ENCODE measurements at places on chromosomes 3 and 15.

- DNase-seq: no peak
These were observed 312.3 kb downstream of the SATB1 start for GRCh38 chr3:18112674-18113375.

GRCh38 chr3:10889206-10889960, 73.4 kb downstream of the SLC6A11 start:
- DNase-seq: no peak

DNA sequence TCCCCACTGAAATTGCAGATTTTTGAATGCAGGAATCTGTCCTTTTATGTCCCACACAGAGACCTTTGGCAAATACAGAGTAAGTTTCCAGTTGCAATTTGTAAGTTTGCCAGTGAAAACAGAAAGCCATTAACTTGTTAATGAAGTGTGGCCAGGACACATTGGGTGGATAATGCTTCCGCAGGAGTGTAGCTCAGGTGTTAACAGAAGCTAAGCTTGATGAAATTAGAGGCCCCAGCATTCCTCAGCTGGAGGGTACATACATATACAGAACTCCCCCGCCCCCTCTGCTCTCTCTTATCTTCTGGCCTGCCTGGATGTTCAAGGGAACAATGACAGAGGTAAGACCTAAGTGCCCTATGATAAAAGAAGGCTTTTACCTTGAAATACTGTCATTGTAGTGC, 8.1 kb upstream of the LRRC2 start:
- DNase-seq: no peak

DNA sequence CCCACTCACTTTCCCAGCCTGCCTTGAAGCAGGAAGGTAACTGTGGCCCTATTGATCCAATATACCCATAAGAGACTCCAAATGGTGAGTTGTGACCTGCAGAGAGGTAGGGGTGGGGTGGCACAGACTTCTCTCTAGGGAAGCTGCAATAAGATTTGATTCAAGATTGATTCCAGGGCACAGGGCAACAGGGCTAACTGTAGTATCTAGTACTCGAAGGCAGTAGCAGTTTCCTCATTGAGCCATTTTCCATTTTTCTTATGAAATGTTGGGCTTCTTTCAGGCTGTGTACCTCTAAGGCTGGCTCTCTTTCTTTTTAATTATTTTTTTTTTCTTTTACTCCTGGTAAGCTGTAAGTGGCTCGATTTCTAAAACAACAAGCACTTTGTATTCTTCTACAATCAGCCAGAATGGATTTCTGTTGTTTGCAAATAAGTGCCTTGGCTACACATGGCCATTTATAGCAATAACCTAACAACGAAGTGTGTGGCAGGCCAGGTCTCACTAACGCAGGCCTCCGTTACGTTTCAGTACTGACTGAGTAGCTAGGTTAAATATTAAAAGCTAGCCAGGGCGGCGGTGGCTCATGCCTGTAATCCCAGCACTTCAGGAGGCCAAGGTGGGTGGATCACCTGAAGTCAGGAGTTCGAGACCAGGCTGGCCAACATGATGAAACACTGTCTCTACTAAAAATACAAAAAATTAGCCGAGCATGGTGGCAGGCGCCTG, 19.3 kb downstream of the CCDC12 start:
- no peak for DNase-seq

- DNase-seq: no peak
These were observed 309.2 kb upstream of the SATB1 start for GRCh38 chr3:18734309-18734708.

DNA sequence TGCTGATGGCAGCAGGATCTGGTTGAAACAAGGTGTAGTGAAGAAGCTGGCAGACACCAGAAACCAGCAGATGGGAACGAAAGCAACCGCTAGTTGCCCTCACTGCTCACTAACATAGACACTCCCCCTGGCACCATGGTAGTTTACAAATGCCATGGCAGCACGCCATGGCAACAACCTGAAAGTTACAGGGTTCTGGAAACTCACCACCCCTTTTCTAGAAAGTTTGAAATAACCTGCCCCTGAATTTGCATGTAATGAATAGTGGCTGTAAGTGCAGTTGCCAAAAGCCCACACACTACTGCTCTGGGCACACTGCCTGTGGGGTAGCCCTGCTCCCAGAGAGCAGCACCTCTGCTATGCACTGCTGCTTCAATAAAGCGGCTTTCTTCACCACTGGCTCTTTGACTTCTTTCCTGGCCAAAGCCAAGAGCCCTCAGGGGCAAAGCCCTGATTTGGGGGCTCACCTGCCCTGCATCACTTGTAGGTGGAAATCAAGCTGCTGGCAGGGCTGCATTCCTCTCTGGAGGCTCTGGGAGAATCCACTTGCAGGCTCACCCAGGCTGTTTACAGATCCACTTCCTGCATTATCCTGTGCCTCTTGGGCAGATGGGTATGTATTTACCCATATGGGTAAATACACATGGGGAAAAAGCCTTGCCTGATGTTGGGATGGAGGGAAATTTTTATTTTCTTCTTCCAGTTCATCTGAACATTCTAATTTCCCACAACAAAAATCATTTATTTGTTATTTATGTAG, 2.0 kb upstream of the GP9 start:
- no peak for DNase-seq

DNA sequence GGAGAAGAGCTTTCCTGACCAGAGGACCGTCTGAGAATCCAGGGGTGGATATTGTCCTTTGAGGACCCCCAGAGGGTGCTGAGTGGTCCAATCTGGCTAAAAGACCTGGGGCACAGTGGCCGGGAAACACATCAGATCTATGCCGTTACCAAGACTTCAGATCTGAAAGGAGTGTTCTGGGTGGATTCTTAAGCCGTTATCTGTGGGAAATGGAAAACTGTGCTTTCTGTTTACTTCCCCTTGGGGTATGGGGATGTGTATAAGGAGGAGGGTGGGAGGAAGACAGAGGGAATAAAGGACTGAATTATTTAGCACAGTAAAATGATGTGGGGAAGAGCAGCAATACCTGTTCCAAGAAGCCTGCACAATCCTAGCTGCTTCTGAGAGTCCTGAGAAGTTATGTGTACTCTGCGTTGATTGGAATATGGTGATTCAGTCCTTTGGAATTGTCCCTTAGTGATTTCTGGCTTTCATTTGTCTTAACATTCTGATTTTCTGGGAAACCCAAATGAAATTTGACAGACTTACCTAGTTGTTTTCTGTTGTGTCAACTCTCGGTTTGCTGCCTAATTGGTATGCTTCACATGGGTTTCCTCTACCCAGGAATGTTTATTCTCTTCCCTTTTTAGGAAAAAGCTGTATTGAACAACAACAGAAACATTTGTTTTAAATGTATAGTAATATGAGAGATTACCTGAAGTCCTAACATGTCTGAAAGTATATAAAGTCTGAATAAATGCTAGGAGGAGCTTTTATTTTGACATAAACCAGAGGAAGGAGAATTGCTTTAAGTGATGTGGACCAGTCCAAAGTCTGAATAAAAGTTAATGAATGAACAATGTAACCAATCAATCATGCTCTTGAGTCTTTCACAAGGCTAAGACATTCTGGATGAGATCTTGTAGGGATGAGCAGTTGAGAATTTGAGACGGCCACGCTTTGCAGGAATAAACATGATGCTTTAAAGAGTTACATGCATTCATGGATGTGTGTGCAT, 427.1 kb upstream of the C2CD4B start:
- no peak for DNase-seq

- no peak for DNase-seq
These were observed 16.6 kb downstream of the FOXB1 start for GRCh38 chr15:60020736-60021135.

Data from stimulated activated CD4-positive, alpha-beta T cell treated with anti-CD3 and anti-CD28 coated beads, Interleukin-1b, Interleukin-23, amount 100 ng/mL, for 1 hour (primary cell).